Upper lobe of right lung (tissue), 1 donor: ENCODE measurements at places on chromosomes 7 and 10.
A peak's percentile ranks its signal among the peaks of the same experiment; 100 is the strongest.

GRCh38 chr10:100502926-100503494, 16.7 kb downstream of the SEC31B start:
- DNase-seq = no peak

- DNase-seq = no peak
Measured at GRCh38 chr10:44362866-44363711, 21.8 kb downstream of the CXCL12 start.

GRCh38 chr7:32115831-32116230, 45.6 kb upstream of the PDE1C start:
- DNase-seq = no peak

DNA sequence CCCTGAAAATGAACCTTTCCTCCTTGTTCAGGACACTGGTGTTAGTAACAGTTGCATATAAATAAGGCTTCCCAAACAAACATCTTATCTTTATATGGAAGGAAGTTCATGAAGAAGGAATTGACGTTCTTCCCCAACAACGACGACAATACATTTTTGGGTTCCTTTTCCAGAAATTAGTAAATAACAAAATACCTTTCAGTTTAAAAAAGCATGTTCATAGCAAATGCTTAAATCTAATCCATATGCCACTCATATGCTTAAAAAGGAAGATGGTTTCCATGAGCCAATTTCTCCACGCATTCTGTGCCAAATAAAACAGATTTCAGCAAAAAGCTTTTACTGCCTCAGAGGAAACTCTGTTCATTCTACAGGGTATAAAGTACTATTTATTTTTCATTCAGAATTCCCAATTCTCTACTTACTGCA, 182.6 kb downstream of the COBL start:
- DNase-seq = no peak

GRCh38 chr7:27182861-27183681, 2.0 kb downstream of the HOXA11 start:
- DNase-seq = peak; percentile 56

DNA sequence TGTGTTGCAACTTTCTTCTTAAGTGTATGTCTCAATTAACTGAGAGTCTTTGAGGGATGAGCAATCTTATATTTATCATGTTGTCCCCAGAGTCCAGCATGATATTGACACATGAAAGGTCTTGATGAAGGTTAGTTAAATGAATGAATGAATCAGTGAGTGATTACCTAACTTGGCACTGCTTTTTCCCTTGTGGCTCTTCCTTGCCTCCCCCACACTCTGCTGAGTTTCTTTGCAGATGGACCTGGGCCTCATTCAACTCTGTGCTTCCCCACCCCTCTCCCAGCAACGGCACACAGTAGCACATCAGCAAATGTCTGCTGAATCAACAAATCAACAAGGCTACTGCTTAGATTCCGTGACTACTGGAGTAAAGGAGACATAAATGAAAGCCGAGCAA, 235.1 kb upstream of the CXCL12 start:
- DNase-seq = no peak

DNA sequence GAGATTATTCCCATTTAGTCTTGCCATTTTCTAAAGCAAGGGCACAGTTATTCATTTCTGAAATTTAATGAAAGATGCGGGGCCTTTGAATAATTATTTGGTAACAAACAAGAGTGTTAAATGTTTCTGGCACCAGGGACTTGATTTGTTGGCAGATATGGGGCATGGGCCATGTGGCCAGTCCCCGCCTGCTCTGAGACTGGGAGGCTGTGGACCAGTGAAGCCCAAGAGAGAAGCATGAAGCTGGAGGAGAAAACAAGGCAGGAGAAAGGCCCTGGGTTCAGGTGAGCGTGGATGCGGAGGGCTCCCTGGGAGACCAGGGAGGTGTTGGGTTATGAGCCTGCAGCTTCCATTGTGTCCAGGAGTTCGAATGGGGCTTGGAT, 378.5 kb downstream of the TCERG1L start:
- no peak for DNase-seq

DNA sequence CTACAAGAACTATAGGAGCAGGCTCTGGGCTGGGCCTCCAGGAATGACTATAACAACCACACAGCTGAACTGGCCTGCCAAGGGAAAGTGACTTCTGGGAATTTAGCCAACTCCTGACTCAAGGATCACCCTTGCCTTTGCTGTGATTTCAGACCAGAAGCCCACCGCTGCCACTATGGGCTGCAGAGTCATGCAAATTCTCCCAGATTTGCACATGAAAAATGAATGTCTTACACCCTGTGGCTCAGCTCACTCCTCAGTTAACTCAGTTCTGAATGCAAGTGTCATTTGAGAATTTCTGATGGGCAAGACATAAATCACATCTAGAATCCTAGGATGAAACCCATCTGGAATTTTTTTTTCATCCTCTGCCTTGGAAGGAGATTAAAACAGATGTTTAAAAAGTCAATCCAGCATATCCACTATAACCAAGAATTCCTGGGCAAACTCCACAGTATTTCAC, 186.5 kb upstream of the BET1 start:
- DNase-seq = no peak

DNA sequence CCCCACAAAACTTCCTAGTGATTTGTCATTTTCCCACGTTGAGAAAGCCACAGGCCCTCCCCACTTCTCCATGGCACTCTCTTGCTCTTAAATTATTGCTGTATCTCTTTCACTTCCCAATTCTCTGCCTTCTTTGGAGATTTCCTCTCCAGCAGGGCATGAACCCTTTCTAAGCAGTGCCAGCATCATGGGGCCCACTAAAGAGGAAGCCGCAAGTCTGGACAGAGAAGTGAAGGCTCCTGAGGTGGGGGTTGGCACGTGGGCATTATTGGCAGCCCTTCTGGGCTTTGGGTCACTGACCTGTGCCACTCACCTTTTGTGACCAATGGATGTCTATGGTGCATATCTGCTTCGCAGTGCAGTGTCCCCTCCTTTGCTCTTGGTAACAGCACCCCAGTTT, 97.7 kb upstream of the TCF7L2 start:
- DNase-seq = no peak

- DNase-seq = no peak
Measured at GRCh38 chr7:18886832-18887231, 230.6 kb downstream of the TWIST1 start.

DNA sequence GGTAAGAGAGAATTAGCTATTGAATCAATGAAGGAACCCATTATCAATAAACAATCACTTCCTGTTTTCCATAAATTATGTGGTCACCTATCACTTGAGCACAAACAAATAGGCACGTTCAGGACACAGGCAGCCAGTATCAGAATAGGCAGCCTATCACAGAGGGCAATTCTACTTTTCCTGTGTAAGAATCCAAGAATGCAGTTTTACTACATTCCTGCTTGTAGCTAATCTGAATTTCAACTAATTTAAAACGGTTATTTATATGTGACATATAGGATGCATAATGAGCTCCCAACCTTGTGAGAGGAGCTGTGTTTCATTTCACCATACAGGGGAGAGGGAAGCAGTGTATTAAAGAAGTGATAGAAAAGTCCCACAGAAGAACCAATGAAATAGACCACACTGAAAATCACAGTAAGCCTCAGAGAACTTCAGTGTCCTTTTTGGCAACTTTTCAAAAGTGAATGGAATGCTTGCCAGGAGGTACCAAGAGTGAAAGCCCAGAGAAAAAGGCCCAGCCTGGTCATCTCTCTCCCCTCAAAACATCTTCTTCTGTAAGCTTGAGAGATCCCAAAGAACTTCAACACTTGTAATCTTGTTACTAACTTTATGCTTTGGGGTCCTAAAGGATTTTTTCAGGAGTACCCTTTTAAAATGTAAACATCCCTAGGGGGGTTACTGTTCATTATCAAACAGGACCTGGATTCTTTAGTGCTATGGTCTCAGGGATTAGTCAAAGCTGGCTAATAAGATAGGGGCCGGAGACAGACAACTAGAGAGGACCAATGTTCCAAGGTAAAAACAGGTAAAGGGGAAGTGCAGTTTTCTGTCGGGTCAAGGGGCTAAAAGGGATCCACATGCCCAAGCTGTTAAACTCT, 1.3 kb downstream of the IMMP2L start:
- DNase-seq = no peak

- no peak for DNase-seq
Measured at GRCh38 chr10:100827819-100828737, 82.7 kb downstream of the PAX2 start.

DNA sequence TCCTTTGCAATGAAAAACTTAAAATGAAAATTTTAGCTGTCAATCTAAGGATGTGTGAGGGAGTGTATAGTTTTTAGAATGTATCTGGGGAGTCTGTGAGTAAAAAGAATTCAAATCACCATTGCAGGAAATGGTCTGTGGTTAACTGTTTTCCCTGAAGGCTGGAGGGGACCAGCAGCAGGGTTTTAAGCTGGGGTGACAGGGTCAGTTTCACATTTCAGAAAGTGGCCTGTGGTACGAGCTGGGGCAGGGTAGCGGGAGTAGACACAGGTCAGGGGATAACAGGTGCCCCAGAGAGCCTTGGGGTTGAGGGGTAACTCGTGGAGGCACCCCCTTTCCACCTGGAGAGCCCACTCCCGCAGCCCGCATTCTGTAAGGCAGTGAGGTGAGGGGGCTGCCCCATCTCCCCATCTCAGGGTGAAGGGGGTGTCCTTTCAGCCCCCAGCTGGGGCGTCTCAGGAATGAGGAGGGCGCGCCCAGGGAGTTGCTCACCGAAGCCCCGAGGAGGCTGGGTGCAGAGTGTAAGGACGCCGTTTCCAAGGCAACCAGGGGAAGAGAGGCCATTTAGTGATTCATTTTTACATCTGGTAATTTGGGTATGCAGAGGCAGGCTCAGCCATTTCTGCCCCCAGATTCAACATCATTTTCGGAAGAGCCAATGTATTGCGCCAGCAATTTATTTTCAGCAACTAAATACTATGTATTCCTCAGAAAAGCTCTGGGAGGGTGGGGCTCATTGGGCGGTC, 168.9 kb downstream of the SLIT1 start:
- no peak for DNase-seq

- no peak for DNase-seq
Measured at GRCh38 chr10:72610466-72610865, 15.4 kb downstream of the MICU1 start.

DNA sequence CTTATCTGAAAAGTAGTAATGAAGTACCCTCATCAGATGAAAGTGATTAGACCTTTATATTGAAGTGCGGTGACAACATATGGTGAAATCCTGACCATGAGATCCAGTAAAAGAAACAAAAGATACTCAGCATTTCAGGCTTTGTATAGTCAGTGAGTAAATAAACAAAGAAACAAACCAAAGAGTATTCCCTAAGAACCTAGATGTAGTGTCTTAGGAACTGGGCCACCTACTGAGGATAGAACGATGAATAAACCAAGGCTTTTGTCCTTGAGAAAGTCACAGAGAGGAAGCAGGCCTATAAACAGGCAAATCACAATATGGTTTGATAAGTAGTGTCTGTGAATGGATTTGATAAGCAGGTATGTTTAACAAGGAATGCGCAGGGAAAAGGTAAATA, 46.2 kb downstream of the ZNF277 start:
- DNase-seq = no peak

DNA sequence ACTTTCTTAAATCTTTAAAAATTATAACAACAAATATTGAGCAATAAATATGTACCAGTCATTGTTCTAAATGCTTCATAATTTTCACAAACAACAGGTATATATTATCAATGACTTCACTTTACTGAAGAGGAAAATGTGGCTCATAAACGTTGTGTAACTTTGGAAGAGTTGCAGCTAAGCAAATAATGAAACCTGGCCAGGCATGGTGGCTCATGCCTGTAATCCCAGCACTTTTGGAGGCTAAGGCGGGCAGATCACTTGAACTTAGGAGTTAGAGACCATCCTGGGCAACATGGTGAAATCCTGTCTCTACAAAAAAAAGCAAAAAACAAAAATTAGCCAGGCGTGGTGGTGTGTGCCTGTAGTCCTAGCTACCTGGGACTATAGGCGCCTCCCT, 71.9 kb upstream of the AMPH start:
- DNase-seq = no peak

GRCh38 chr7:7249814-7250213, 67.5 kb downstream of the C1GALT1 start:
- DNase-seq = no peak

DNA sequence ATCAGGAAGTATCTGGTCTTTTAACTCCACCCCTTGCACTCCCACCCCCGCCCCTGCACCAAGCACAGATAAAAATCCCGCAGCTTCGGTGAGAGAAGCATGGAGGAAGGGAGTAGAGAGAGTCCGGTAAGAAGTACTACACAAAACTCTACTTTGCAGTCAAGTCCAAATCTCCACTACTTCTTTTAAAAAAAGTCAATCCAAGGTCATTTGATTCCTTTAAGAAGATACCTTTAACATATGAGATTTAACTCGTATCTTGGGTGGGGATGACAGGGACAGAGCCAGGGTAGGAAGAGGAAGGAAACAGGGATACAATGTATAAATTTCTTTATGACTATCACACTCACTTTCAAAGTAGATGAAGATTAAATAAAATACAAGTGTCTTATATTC, 132.1 kb downstream of the NRBF2 start:
- DNase-seq = no peak

- no peak for DNase-seq
Measured at GRCh38 chr10:24790073-24790472, 66.4 kb upstream of the ARHGAP21 start.

GRCh38 chr7:73647725-73648592, 19.7 kb upstream of the VPS37D start:
- DNase-seq = no peak

DNA sequence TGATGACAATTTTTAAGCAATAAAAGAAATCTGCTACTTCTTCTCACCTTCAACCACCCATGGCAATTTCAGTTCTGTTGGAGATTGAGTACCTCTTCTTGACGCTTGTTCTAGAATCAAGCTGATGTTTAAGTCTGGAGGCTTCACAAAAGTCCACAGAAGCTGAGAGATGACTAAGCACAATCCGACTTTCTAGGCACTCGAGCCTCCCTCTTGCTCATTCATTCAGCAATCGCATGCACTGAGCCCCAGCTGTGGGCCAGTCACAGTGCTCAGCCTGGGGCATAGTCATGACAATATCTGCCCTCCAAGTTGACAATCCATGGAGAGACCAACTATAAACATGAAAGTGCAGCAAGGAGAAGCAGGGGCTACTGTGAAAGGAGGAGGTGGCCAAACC, 103.2 kb downstream of the IPMK start:
- no peak for DNase-seq

- no peak for DNase-seq
Measured at GRCh38 chr10:110641256-110641655, 2.9 kb upstream of the RBM20 start.

- DNase-seq = no peak
Measured at GRCh38 chr10:4751211-4751610, 74.8 kb upstream of the AKR1E2 start.
